ENCODE measurements at places on chromosomes 5 and 9.

GRCh38 chr5:32241034-32241783 lies 67.1 kb upstream of the GOLPH3 start:
- DNase-seq = no peak

GRCh38 chr5:157740229-157740610 lies 3.3 kb upstream of the LSM11 start:
- DNase-seq = no peak

GRCh38 chr5:43039471-43040286 lies 440 bp downstream of the ANXA2R start:
- no peak for DNase-seq

DNA sequence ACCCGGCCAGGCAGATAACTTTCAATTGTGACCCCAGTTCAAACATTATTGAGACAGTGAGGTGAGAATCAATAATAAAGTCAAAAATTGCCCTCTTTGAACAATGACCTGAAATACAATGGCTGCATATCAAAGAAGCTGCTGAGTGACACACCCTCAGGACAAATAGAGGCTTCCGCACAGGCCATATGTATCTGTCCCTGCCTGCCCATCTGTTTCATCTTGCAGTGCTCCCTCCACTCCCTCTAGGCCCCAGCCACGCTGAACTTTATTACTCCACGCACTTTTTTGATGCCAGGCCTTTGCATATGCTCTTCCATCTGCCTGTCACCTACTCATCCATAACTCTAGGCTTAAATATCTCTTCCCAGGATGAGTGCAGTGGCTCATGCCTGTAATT lies 15.9 kb upstream of the PFDN1 start:
- no peak for DNase-seq

DNA sequence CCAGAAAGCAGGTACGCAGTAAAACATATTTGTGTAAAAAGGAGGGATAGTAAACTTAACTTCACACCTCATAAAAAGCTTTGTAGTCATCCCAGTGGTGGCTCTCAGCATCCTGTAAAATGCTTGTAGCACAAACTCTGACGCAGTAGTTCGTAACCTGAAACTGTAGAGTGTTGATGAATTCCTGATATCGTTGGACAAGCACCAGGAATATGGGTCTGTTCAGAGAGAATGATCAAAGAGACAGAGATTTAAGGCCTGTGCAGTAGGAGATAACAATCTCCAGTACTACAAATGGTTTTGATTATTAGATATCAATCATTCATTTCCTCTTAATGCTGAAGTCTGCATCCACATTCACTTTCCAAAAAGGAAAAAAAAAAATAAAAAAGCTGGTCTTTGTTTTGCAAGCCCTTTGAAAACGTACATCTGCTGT lies 148.5 kb downstream of the KIAA0825 start:
- no peak for DNase-seq

DNA sequence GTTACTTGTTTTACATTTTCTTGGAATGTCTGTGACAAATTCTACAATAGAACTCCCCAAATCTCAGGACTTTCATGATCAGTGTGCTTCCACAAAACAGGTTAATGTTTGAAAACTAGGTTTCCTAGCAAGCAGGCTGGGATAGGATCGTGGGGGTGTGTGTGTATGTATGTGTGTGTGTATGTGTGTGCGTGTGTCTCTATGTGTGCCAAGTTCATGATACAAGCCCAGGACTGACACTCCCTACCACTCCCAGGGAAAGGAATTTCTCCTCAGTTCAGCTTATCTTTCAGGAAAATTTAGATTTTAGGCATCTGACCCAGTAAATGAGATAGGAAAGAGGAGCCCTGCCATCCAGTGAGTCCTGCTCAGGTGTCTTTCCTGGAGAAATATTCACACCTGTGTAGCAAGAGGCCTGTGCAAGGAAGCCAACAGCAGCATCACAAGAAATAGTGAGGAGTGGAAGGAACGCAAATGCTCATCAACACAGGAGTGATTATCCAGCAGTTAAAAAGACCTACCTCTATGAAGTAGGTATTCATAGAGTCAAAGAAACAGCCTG lies 13.8 kb upstream of the ABLIM3 start:
- no peak for DNase-seq

DNA sequence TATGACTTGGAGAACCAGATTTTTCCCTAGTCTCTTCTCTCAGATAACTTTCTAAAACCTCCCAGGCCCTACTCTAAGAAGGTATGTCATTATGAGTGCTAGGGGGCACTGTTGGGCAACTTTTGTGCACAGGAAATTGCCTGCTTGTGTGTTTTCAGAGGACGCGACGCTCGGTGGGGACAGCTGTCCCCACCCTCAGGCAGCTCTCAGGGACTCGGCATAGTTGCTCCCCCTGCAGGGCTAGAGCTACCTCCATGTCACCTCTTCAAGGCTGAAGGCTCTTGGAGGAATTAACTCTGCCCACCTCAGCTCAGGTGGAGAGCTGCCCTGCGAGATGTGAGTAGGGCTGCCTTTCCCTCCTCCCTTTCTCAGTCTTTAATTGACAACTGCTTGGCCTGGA lies 10.2 kb upstream of the TIFAB start:
- DNase-seq = no peak

DNA sequence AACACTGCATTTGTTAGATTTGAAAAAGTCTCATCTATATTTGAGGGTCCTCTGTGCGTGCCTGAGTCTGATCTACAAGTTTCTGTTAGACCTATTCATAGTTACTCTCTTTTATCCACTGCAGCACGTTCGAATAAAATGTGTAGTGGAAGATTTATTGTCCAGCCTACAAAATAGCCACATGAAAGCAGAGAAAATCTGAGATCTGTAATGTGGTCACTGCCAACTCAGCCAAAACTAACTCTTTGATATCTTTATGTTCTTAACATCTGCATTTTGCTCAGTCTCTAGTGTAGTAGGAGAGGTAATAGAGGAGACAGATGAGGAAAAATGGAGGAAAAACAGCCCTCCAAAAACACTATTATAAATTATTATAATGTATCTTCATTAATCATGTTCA lies 354.0 kb downstream of the NPR3 start:
- DNase-seq = no peak

- no peak for DNase-seq
Measured at GRCh38 chr9:129301941-129302340, 123.9 kb upstream of the IER5L start.

DNA sequence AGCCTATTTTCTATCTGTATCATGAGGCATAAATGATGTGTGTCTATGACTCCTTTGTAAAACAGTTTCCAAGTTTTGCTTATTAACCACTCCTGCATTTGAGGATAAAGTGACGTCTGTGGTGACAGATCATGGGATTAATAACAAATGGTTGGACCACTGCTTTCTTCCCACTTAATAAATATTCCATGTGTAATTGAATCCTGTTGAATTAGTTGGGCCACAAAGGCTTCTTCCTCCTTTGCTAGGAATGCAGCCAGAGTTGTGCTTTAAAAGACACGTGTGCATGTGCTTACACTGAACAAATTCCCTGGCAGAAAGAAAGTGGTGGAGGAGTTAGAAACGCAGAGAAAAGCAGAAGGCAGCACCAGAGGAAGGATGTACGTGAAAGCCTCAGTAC lies 150.2 kb downstream of the ACTBL2 start:
- DNase-seq = no peak

DNA sequence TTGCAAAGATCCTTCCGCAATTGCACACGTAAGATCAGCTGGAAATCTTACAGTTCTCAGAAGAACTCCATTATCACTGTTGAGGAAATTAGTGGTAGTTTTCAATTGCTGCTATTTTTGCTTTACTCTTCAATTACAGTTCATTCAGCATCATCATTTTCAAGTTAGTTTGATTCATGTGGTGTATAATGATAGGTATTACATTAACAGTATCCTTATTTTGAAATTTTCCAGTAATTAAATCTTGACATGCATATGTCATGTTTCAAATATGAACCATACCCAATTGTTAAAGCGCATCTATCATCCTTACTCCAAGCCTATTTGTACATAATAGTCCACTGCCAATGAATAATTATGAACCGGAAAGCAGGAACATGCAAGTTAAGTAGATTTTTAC lies 60.3 kb downstream of the NR6A1 start:
- no peak for DNase-seq

GRCh38 chr9:5851445-5851844 lies 18.5 kb upstream of the ERMP1 start:
- DNase-seq = no peak

GRCh38 chr9:89839952-89840351 lies 235.1 kb downstream of the GADD45G start:
- DNase-seq = no peak

GRCh38 chr9:113593682-113594281 lies 130.3 kb downstream of the RGS3 start:
- DNase-seq = peak; percentile 87

- DNase-seq = no peak
Measured at GRCh38 chr5:156237361-156237760, 89.6 kb upstream of the SGCD start.

DNA sequence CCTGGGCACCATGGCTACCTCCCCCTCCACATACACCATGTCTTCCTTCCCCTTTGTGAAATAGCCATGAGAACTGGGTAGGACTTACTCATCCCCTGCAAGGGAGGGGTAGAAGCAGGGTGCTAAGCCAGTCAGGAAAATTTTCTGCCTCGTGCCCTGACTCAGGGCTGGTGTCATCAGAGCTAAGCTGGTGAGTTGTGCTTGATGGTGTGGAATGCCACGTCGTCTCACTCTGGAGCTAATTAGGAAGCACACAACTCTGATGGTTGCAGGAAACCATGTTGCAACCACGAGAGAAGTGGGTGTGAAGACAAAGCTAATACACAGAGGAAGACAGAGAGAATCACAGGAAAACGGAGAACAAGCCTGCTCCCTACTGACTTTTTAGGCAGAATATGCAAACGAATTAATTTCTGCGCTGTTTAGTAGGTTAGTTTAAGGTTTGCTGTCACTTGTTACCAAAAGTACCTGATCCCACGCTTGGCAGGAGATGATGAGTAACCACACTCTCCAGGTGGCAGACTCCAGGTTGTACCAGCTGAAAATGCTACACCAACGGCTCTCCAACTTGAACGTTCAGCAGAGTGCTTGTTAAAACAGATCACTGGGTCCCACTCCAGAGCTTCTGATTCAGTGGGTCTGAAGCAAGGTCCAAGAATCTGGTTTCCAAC lies 54.5 kb downstream of the STK10 start:
- DNase-seq = no peak

- DNase-seq = no peak
Measured at GRCh38 chr9:124665391-124666058, 105.6 kb downstream of the NR6A1 start.

Measured in occipital lobe (tissue), 3 donors.